ENCODE measurements at places on chromosomes 3 and 15. TPM values are rescaled to one million over a fixed set of nuclear protein-coding genes. Genes with fewer than 3 reads are reported as not detected.

DNA sequence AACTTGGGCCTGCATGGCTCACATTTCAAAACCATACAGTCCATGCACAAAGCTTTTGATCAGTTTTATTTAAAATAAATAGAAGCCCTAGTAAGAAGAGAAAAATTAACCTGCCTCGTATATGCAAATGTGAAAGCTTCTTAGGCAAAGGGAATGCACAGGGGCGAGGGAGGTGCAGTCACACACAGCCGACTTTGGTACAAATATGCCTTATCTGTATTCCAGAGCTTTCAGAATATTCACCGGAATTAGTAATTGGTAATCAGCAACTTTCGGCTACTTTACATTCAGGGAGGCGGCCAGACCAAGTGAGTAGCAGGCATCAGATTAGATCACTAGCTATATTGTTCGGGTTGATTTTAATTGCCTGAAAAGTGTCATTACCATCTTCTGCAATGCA is 7.5 kb downstream of the CNTN3 start:
- DNase-seq, result no peak

- no peak for DNase-seq
Measured at GRCh38 chr15:66308531-66308930, 15.2 kb downstream of the DIS3L start.

DNA sequence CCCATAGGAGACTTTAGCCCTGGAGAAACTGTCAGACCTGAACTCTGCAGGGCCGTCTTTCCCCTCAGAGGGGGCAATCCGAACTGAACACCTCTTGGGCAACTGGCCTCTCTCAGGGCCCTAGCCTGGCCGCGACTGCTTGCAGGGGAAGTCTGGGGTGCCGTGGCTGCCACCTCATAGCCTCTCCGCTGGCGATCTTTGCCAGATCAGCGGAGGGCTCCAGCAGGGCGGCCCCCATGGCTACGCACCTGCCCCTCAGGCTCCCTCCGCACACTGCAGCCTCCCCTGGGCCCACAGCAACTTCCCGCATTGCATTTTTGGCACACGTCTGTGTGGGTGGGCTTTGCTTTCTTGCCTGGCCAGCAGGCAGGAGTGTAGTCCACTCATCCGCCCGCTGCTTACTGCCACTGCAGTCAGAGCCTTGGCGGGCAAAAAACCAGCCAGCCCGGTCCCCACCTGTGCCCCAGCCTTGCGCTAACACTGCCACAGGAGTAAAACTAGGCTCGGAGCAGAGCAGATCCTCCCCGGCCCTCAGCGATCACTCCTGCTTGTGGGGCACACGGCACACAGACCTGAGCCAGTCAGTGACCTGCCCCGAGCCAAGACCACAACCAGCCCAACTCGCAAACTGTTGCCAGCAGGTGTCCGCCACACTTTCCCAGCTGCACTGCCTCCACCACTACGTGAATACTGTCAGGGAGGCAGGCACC is 266.8 kb upstream of the CBLB start:
- no peak for DNase-seq

DNA sequence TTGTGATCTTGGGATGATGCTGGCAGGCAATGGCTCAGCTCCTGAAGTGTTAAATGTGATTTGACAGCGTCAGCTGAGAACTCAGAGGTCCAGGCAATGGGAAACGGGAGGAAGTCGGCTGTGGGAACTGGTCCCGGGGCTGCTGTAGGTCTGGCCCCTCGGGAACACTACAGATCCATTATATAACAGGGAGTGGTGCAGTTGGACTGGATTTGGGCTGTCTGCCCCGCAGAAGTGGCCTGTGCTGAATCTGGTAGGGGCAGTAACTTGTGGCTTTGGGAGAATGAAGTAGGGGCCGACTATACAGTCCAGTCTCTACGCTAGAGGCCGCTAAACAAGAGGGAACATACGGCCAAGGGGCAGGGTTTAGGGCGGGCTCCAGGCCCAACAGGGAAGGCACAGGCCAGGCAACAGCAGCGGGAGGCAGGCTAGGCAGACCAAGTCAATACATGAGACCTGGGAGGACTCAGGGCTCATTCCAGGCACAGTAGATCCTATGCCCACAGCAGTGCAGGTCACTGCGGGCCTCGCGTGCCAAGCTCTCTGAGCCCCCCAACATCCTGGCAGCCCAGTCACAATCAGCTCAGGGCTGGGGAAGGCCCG is 20.3 kb upstream of the IL16 start:
- no peak for DNase-seq

The RETNLB gene
- total RNA-seq, result not detected

DNA sequence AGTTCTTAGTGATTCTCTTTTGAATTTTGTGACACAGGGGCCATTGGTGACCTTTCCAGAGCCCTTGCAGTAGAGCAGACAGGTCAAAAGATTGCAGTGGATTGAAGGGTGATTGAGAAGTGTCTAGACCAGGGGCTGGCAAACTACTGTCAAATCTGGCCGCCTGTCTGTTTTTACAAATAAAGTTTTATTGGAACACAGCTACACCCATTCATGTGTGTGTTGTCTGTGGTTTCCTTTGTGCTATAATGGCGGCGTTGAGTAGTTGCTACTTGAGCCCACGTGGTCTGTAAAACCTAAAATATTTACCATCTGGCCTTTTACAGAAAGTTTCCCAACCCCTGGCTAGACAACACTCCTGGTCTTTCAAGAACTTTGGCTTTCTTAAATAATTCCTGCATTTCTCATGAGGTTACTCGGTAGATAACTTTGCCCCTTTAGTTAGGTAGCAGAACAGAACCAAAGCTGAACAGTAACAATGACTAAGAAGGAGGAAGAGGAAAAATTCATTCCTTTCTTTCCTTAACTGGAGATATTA is 265.1 kb upstream of the NR2E3 start:
- no peak for DNase-seq

The CHST13 gene
- total RNA-seq, result not detected

The SPATA16 gene
- not detected for total RNA-seq

The HEG1 gene
- 32.1 TPM for total RNA-seq

DNA sequence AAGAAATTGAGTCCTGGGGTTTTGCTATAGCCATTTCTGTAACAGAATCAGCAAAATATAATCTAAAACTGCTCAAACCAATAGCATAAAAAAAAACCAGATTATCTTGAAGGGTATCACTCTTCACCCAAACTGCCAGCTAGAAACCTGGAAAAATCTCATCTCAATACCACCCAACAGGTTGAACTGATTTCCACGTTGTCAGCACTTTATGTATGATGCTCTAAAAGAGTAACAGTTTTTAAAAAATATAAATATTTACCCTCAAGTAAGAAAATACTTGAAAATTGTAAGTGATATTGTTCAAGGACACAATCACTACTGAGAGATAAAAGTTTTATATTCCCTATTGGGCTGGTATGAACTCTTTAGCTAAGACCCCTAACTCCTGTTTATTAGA is 451.3 kb downstream of the EPHA3 start:
- DNase-seq, result no peak

The TP63 gene
- total RNA-seq, result 8.3 TPM

DNA sequence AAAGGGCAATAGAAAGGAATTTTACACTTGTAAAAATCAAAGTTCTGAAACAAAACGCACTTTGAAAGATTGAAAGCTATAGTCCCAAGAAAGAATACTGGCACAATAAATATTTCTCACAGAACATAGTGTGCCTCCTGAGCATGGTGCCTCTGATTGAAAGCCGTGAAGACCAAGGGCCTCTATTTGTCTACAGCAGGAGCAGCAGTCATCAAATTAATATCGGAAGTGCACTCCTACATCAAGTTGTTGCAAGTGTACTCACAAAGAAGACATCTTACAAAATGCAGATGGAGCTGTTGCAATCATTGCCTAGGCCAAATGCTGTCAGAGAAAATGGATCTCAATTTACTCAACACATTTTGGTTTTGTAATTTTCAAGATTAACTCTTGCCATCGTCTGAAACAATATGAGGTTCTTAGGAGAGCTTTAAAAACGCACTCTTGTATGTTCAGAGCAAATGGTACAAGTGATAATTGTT is 9.2 kb upstream of the WDR49 start:
- DNase-seq, result no peak

- DNase-seq, result no peak
Measured at GRCh38 chr3:157572559-157573270, 69.5 kb upstream of the VEPH1 start.

The BRK1 gene
- 98.6 TPM for total RNA-seq

DNA sequence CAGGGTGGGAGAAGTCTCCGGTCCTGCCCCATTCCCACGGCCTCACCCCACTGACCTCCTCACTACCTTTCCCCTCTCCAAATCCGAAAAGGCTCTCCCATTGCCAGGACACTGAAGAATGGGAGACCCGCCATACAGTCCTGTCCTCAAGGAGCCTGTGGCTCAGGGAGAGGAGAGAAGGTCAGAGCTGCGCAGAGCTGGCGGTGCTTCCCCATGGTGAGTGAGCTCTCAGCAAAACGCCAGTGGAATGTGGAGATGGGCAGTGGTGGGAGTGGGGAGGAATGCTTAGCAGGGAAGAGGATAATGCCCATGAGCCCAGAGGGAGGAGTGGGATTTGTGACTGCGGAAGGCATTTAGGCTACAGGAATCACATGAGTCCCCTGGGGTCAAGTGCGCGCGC is 20.1 kb downstream of the FAM43A start:
- no peak for DNase-seq

- no peak for DNase-seq
Measured at GRCh38 chr15:72271895-72272212, 500 bp downstream of the PARP6 start.

- no peak for DNase-seq
Measured at GRCh38 chr15:94259121-94259751, 27.9 kb downstream of the MCTP2 start.

- DNase-seq, result peak; percentile 8
Measured at GRCh38 chr3:161800985-161801559, 304.5 kb downstream of the OTOL1 start.

GRCh38 chr3:123491966-123492587 is 43.2 kb upstream of the ADCY5 start:
- DNase-seq, result no peak

GRCh38 chr15:22806156-22806555 is 19.7 kb downstream of the NIPA1 start:
- DNase-seq, result no peak

GRCh38 chr3:82132210-82133069 is 371.0 kb upstream of the GBE1 start:
- DNase-seq, result no peak

The CKMT1A gene
- not detected for total RNA-seq

DNA sequence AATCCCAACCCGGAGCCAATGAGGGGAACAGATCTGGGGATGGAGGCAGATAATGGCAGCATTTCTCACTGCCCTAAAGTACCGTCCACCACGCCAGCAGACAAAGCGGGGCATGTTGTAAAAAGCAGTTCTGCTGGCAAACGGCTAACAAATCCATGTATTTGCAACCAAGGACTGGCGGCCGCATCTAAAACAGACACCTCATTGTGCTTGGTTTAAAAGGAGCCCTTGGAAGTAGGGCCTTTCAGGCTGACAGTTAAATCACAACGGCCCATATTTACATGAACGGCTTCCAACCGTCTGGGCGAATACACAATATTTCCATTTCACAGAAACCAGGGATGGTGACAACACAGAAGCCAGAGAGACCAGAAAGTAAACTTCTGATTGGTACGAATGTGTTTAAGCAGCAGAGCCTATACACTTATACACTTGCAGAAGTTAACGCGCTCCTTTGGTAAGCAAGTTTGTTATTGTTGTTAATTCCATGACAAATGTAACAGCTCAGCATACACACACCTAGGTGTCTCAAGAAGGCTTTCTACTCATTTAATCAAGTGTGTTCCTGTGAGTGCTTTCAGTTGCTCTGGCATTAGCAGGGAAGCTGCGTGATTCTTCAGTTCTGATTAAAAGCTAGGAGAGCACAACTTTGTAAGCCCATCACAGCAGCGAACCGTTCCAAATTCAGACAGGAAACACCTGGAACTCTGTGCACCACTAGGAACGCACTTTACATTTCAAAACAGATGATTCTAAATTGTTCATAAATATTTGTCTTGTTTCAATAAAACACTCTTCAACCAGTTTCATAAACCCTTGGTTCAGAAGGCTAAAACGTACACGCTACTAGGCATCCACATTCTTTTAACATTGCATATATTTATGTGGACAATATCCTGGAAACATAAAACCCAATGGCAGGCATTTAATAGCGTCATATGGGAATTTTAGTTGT is 112.9 kb downstream of the PDZRN3 start:
- DNase-seq, result no peak

GRCh38 chr3:76917436-76917835 is 122.5 kb upstream of the ROBO2 start:
- no peak for DNase-seq

DNA sequence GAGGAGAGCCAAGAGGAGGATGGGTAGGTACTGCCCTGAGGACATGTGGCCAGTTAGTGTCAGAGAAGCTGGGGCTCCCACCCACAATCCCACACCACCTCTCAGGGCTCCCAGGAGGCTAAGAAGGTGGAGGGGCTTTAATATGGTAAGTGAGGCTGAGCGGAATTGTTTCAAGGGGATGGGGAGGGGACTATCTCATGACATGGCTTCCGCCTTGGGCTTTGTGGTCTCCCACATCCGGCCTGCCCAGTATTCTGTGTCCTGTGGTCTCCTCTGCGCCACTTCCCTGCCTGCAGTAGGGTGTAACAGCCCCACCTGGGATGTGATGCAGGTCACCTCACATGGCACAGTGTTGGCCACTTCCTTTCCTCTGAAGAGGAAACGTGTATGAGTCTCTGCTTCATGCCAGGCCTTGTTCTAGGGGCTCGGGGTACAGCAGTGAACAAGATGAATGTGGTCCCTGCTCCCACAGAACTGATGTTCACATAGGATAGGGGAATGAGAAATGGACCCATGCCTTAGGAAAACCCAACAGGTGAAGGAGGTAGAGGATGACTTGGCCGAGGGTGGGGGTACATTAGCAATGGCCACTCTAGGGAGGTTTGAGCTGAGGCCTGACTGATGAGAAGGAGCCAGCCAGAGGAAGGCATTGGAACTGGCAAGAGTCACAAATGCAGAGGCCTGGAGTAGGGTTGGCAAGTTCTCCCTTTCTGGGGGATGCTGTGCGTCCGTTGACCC is 3.2 kb downstream of the NEIL1 start:
- DNase-seq, result peak; percentile 73

The NUSAP1 gene
- 174 TPM for total RNA-seq

DNA sequence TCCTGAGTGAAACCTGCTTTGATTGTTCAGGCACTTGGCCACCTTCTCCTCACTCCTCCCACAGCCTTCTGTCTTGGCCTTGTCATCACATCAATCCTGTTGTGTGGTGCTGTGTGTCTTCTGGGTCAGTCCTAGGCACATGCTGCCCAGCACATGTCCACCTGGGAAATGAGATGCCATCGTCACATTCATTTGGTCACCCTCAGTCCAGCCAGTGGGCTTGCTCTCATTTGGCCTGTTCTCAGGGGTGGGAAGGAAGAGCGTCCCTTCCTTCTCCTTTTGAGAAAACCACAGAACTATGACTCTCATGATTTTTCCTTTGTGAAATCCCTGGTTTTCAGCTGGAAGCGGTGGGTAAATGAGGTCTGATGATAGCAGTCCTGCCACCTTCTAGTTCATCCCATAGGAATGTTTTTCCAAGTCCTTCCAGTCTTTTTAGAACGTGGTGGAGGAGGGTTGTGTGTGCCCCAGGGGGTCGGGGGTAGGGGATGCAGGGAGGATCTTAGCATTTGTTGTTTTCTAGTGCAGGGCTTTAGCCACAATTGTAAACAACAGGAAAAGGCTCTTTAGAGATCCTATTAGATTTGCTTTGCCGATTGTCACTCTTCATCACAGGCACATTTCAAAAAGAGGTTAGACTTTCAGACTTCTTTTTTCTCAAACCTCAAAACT is 8.4 kb upstream of the PLA1A start:
- DNase-seq, result no peak

GRCh38 chr3:138418601-138419206 is 15.7 kb upstream of the ESYT3 start:
- DNase-seq, result no peak

The CLDN1 gene
- 10.7 TPM for total RNA-seq

GRCh38 chr3:39379778-39380155 is 3.4 kb upstream of the SLC25A38 start:
- DNase-seq, result no peak

All from GM12878 (cell line).